Calu3 (cell line): ENCODE measurements at places on chromosomes 11 and 22. TPM values are rescaled to one million over a fixed set of nuclear protein-coding genes. Genes with fewer than 3 reads are reported as not detected.

GRCh38 chr11:102761646-102762238, 18.7 kb downstream of the MMP10 start:
- H3K4me1 ChIP-seq = peaks cover 9% of the 10 kb centered on the region
- DNase-seq = no peak
- no peak overlapping the region for H3K4me3 ChIP-seq
- H3K27me3 ChIP-seq = peaks cover 17% of the 10 kb centered on the region
- no peak overlapping the region for H3K27ac ChIP-seq
- no peaks in the 10 kb centered on the region for H3K36me3 ChIP-seq

DNA sequence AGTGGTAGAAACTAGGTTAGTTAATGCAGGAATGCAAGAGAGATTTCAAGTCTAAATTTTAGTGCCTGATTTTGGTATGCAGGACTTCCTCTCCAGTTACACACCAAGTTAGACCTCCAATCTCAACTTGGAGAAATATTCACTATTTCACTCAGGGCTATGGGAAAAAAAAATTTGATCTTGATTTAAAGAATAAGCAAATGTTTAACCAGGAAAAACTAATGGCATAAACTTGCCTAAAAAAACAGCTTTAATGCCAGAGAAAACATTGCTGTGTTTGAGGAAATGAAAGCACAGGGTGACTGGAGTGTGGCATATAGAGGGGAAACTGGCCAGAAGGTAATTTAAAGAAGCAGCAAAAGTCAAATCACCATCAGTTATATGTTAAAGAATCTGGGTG, 575.4 kb upstream of the LRRC4C start:
- H3K4me3 ChIP-seq = no peak overlapping the region
- no peaks in the 10 kb centered on the region for H3K36me3 ChIP-seq
- DNase-seq = no peak
- no peaks in the 10 kb centered on the region for H3K27me3 ChIP-seq
- no peaks in the 10 kb centered on the region for H3K4me1 ChIP-seq

DNA sequence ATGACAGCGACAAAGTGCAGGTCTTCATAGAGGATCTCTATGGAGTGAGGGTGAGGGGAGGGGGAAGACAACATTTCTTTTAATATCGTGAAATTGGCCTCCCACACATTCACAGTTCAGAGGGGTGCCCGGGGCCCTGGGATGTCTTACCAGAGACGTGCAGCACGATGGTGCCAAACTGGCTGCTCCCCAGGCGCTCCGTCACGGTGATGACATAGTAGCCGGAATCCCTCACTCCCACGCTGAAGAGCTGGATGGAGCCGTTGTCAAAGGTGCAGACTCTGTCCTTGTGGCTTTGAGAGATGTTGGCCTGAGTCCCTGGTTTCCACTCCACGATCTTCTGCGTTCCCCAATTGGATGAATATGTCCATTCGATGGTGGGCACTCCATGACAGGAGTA, 29.6 kb downstream of the VSTM5 start:
- no peaks in the 10 kb centered on the region for H3K36me3 ChIP-seq
- DNase-seq = no peak
- H3K27ac ChIP-seq = no peak overlapping the region

DNA sequence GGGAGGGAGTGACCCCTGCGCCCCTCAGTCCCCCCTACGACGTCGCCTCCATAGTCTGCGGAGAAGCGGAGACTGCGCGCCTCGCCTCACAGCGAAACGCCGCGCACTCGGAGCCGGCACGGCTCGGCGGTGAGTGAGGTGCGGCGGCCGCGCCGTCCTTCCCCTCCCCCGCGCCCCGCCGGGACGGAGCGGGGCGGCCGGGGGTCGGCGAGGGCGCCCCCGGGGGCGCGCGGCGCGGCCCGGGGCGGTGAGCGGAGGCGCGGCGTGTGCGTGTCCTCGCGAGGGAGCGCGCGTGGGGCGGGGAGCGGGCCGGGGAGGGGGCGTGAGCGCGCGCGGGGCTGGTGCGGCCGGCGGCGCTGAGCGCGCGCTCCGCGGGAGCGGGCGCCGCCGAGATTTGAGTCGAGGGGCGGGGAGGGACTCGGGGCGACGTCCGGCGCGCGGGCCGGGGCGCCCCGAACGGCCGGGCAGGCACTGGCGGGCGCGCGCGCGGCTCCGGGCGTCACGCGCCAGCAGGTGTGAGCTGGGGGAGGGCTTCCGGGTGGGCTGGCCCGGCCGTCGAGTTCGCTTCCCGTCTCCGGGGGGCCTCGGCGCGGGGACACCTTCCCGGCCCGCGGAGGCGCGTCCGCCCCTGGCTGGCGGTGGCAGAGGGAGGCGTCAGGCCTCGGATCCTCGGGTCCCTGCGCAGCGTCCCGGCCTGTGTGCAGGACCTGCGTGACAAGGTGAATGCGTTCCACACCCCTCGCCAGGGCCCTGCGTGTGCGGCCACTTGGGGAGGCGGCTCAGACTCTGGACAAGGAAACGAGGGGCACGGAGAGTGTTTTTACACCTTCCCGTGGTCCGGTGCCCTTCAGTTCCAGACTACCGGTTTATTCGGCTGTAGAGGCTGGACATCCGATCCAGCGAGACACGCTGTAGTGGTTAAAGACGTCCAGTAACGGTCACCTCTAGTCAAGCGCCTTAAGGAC, 50.4 kb downstream of the FAM83F start:
- H3K4me1 ChIP-seq = peaks cover 8% of the 10 kb centered on the region
- H3K27ac ChIP-seq = peak overlapping the region; percentile 99
- peaks cover 2% of the 10 kb centered on the region for H3K27me3 ChIP-seq
- H3K36me3 ChIP-seq = peaks cover 22% of the 10 kb centered on the region
- H3K4me3 ChIP-seq = peak overlapping the region; percentile 83

- H3K4me3 ChIP-seq = no peak overlapping the region
- H3K36me3 ChIP-seq = no peaks in the 10 kb centered on the region
- H3K4me1 ChIP-seq = no peaks in the 10 kb centered on the region
- no peak for DNase-seq
- peaks cover 40% of the 10 kb centered on the region for H3K27me3 ChIP-seq
Observed at GRCh38 chr22:49363526-49364230, 464.0 kb downstream of the BRD1 start.

DNA sequence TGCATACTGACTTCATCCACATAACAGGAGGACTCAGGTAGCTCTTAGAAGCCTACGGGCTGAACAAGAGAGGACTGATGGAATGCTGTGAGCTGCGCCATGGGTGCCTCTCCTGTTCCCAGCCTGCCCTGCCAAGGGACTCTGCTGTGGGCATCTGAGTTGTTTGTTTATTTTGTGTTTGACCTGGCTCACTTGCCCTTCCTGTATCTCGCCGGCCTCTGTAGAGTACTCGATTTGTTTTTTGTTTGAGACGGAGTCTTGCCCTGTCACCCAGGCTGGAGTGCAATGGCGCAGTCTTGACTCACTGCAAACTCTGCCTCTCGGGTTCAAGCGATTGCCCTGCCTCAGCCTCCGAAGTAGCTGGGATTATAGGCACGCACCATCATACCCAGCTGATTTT, 1.8 kb downstream of the TTC38 start:
- H3K4me1 ChIP-seq = peaks cover 23% of the 10 kb centered on the region
- H3K27me3 ChIP-seq = no peaks in the 10 kb centered on the region
- no peak for DNase-seq
- H3K4me3 ChIP-seq = no peak overlapping the region

GRCh38 chr22:44445307-44445680, 52.7 kb downstream of the RTL6 start:
- H3K27me3 ChIP-seq = peaks cover 32% of the 10 kb centered on the region
- no peak overlapping the region for H3K27ac ChIP-seq
- H3K36me3 ChIP-seq = peaks cover 5% of the 10 kb centered on the region
- H3K4me1 ChIP-seq = peaks cover 7% of the 10 kb centered on the region
- H3K4me3 ChIP-seq = no peak overlapping the region

- peaks cover 60% of the 10 kb centered on the region for H3K4me1 ChIP-seq
- no peaks in the 10 kb centered on the region for H3K27me3 ChIP-seq
- no peak for DNase-seq
- H3K4me3 ChIP-seq = peak overlapping the region; percentile 14
- peaks cover 13% of the 10 kb centered on the region for H3K36me3 ChIP-seq
- peak overlapping the region; percentile 48 for H3K27ac ChIP-seq
Observed at GRCh38 chr22:23225337-23225723, 45.0 kb downstream of the BCR start.

DNA sequence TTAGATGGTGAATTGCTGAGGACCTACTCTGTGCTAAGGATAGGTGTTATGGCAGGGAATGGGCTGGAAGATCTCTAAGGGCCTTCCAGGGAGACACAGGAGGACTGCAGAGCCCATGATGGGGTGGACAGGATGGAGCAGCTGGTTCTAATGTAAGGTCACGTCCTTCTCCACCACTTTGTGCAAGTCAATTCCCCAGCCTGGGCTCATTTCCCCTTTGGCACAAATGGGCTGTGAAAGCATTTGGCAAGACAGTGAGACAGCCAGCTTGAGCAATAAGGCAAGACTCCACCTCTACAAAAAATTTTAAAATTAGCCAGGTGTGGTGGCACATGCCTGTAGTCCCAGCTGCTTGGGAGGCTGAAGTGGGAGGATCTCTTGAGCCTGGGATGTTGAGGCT, 81.4 kb upstream of the THY1 start:
- no peaks in the 10 kb centered on the region for H3K36me3 ChIP-seq
- no peak overlapping the region for H3K4me3 ChIP-seq
- no peak overlapping the region for H3K27ac ChIP-seq
- DNase-seq = no peak

DNA sequence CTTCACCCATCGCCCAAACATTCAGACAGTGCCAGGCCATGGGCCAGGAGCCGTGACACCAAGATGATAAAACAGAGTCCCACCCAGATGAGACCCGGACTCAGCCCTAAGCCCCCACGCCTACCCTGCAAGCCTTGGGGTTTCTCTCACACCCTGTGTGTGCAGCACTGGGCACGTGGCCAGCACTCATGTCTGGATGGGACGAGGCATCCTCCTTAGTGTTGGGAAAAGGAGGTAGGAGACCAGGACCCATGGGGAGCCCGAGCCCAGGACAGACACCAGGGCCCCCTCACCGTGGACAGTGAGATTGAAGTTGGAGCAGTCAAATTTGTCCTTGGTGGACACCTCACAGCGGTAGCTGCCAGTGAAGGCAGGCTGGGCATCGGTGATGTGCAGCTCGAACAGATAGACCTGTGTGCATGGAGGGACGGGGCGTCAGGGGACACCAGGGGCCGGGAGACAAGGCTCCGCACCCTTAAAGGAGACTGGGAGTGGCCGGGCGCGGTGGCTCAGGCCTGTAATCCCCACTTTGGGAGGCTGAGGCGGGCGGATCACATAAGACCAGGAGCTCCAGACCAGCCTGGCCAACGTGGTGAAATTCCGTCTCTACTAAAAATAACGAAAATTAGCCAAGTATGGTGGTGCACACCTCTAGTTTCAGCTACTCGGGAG, 4.2 kb downstream of the MYBPC3 start:
- no peak for DNase-seq
- peaks cover 55% of the 10 kb centered on the region for H3K27me3 ChIP-seq
- H3K4me3 ChIP-seq = no peak overlapping the region
- no peak overlapping the region for H3K27ac ChIP-seq
- H3K36me3 ChIP-seq = peaks cover 4% of the 10 kb centered on the region

DNA sequence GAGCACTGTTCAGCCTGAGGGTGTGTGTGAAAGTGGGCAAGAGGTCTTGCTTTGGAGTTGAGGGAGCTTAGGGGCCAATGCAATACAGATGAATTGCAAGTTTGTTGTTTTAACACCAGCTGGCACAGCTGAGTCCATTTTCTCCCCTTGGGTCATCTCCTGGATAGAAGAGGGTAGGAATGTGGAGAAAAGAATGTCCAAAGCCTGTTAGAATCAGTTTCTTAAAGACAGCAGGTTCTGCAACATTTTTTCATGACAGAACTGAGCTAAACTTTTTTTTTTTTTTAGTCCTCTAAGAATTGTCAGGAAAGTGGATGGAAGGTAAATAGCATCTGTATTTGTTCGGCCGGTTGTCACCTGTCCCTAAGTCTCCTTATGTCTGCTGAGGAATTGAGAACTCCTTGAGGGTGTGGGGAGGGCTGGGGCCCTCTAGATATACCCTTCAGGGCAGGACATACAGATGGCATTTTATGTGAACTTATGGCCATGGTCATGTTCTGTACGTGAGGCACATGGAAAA, 211.1 kb upstream of the CADM1 start:
- H3K27ac ChIP-seq = no peak overlapping the region
- DNase-seq = no peak
- no peaks in the 10 kb centered on the region for H3K4me1 ChIP-seq
- H3K27me3 ChIP-seq = no peaks in the 10 kb centered on the region
- H3K4me3 ChIP-seq = no peak overlapping the region

- no peak for DNase-seq
- H3K4me3 ChIP-seq = no peak overlapping the region
- no peaks in the 10 kb centered on the region for H3K36me3 ChIP-seq
- no peak overlapping the region for H3K27ac ChIP-seq
- H3K4me1 ChIP-seq = no peaks in the 10 kb centered on the region
Observed at GRCh38 chr11:78762105-78762504, 187.4 kb upstream of the NARS2 start.

DNA sequence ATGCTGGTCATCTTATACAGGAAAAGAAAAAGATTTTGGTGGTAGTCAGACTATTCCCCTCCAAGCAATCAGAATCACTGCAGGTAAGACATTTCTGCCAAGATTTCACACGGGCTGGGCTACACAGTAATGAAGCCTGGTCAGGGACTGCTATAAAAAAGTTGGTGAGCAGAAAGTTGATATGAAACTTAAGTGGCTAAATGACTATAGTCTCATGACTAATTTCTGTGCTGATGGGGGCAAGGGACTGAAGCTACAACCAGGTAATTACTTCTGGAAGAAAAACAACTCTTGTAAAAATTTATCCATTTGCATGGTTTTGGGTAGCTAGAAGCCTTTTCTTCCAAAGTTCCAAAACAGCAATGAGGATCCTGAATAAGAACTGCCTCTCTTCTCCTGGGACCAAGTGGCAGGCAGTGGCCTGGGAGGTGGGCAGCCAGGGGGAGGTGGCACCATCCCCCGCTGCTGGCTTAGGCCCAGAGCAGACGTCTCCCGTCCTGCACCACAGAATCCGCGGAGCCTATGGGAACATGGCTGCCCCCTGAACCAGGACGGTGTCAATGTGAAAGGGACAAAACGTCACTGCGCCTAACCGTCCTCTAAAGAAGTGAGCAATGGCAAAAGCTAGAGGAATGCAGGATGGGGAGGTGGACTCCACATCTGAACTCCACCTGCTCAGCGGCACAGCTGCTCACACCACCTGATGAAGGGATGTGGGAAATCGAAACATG, 122.6 kb upstream of the LMO1 start:
- peaks cover 18% of the 10 kb centered on the region for H3K27me3 ChIP-seq
- H3K36me3 ChIP-seq = no peaks in the 10 kb centered on the region
- H3K4me1 ChIP-seq = no peaks in the 10 kb centered on the region
- H3K4me3 ChIP-seq = no peak overlapping the region
- no peak overlapping the region for H3K27ac ChIP-seq
- DNase-seq = no peak

The C22orf31 gene
- total RNA-seq = not detected in 2 replicates

The OR8J3 gene
- not detected in 2 replicates for total RNA-seq
